ENCODE measurements at places on chromosomes 1 and 21.

DNA sequence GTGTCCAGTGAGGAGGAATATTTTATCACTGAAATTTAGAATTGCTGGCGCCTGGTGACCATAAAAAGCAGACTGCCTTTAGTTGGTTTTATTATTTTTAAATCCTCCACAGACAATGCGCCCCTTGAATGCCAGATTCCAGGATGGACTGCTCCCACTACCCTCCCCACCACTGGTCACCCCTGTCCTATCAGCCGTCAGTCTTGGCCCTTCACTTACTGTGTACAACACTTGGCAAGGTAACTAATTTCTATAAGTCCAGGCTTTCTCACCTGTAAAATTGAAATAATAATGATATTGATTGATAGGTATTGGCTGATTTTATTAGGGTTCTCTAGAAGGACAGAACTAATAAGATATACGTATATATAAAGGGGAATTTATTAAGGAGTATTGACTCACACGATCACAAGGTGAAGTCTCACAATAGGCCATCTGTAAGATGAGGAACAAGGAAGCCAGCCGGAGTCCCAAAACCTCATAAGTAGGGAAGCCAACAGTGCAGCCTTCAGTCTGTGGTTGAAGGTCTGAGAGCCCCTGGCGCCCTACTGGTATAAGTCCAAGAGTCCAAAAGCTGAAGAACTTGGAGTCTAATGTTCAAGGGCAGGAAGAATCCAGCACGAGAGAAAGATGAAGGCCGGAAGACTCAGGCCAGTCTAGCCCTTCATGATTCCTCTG, 17.8 kb downstream of the RHEX start:
- DNase-seq: no peak

DNA sequence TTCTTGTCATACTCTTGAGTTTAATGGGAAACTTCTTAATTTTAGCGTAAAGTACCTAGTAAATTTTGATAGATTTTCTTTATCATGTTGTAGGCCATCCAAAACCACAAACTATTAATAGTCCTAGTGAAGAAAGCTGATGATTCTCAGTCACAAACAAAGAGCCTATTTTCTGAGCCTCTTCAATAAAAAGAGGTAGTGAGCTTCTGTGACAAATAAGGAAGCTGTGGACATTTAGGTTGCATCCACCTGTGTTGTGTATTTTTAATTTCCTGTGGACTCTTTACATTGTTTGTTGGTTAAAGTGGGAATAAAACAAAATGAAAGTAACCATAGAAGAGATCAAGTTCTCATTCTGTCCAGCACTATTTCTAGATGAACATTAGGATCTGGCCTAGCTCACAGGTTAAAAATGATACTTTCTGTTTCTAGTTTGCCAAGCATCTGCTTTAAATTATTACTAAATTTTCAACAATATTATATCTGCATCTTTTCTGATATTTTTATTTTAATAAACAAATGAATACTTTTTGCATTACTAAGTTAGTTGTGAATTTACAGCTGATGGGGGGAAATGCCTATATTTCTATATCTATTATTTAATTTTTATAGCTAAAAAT, 702.2 kb upstream of the ADGRL4 start:
- DNase-seq: no peak

DNA sequence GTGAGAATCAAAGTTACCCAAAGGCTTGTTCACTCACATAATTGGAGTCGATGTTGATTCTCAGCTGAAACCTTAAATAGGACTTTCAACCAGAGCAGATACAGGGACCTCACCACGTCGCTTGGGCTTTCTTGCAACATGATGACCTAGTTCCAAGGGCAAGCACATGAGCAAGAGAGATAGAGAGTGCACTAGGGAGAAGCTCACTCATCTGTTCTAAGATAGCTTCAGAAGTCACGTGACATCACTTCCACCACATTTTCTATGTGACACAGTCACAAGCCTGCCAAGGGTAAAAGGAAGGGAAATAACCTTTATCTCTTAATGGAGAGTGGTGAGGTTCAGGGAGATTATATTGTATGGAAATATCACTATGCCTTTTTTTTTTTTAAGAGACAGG, 470.1 kb upstream of the PLXNA2 start:
- no peak for DNase-seq

DNA sequence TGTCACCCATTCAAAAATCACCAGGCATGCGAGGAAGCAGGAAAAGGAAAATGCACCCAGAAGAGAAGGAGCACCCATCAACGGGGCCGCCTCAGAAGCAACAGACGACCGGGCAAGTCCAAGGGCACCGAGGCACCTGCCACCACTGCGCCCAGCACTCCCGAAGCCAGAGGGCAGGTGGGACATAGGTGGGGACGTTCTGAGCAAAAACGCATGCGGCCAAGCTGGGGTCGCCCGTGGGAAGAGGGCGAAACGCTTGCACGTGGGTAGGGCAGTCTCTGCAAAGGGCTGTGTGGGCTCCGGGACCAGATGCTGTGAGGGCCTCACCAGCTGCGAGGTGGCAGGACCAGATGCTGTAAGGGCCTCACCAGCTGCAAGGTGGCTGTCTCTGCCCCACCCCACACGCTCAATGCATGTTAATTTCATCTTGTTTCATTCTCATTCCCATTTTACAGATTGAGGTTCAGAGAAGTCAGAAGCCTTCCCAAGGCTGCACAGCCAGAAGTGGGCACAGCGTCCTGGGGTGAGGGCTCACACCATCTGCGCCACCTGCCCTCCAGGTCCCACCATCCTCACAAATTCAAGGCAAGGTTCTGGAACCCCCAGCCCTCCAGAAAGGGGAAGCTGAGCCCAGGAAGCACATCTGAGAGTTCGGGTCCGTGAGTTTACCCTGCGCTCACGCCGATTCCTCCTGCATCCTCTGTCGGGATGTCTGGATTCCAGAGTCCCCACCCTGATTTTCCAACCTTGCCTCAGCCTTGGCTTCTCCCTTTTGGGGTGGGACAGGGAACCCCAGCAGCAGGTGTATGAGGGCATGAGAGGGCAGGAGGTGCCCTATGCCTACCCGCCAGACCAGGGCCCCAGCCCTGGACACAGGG, 8.2 kb upstream of the SAMD11 start:
- DNase-seq: no peak

DNA sequence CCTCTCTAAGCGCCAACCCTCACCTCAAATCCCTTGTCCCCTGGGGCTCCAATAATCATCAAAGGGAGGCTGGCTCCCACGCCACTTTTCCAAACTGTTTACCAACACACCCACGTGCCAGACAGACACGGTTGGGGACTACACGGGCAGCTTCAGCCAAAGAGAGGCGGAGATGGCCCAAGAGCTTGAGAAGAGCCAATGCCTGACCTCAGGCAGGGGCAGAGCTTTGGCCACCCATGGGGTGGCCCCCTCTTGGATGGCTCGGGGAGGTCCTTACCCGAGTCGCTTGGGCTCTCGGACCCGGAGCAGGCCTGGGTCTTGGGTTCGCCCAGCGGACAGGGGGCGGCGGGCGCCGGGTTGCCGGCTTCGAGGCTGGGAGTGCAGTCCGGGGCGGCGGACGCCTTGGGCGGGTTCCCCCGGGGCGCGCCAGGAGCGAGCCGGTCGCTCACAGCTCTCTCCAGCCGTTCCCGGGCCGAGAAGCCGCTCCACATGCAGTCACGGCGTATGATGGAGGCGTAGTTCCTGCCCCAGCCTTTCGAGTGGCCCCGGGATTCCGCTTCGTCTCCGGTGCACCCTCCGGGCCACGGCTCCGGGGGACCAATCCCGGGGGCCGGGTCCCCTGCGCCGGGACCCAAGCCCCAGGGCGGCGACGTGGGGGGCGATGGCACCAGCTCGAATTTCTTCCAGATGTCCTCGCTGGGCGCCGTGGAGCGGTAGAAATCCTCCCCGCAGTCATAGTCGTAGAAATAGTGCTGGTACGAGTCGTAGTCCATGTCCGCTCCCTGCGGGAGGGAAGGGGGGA, 854 bp downstream of the MYCL start:
- DNase-seq: no peak

- no peak for DNase-seq
These were observed 1095.0 kb upstream of the B3GALT2 start for GRCh38 chr1:194281376-194281775.

All from activated CD4-positive, alpha-beta memory T cell treated with anti-CD3 and anti-CD28 coated beads, Interleukin-2, amount 10 ng/mL, durations not matched to agents 7 days and 5 days (primary cell).